ENCODE measurements at places on chromosomes 5 and 9. TPM values are rescaled to one million over a fixed set of nuclear protein-coding genes. Genes with fewer than 3 reads are reported as not detected.

The RMRP gene
- 163,599 TPM for total RNA-seq

The SMIM32 gene
- not detected for total RNA-seq

The ARHGEF37 gene
- total RNA-seq = 0.64 TPM

The CDC26 gene
- total RNA-seq = 35.8 TPM

The PLAC8L1 gene
- total RNA-seq = not detected

The BSPRY gene
- not detected for total RNA-seq

The PCDHA9 gene
- under 0.01 TPM for total RNA-seq

All from fibroblast of villous mesenchyme (primary cell).